ENCODE measurements at places on chromosomes 3 and 15.

DNA sequence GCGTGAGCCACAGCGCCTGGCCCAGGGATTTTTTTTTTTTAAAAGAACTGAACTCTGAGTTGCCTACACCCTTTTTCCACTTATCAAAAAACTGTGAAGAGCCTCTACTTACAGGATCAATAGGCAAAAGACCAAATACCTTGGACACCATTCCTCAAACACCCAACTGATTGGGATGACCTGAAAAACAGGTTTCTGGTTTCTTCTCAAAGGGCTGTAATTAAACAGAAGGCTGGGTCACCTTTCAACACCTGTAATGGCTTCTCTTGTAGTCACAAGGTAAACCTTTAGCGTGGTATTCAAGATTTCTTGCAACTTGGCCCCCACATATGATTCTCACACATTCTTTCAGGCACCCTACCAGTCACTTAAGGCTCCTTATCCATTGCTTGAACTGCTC, 38.4 kb upstream of the PLXND1 start:
- DNase-seq: no peak

DNA sequence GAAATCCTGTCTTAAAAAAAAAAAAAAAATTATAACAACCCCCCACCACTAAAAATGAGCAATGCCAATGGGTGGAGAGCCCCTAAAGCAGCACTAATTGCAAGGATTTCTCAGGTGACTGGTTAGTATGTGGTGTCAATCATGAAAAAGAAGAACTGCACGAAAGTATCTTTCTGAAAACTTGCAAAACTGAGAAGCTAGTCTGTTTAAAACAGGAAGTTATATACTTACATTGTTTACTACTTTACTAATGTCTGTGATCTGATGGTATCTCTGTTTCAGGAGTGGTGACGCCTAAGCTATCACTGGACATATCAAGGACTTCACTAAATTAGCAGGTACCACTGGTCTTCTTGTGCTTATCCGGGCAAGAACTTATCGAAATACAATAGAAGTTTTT, at the start of gene CCR3:
Gene CCR3, plus strand, starts transcription at position 341 of the 400 bp plus-strand sequence. CDS start 22,699 bp downstream, outside the sequence.
- DNase-seq: no peak

DNA sequence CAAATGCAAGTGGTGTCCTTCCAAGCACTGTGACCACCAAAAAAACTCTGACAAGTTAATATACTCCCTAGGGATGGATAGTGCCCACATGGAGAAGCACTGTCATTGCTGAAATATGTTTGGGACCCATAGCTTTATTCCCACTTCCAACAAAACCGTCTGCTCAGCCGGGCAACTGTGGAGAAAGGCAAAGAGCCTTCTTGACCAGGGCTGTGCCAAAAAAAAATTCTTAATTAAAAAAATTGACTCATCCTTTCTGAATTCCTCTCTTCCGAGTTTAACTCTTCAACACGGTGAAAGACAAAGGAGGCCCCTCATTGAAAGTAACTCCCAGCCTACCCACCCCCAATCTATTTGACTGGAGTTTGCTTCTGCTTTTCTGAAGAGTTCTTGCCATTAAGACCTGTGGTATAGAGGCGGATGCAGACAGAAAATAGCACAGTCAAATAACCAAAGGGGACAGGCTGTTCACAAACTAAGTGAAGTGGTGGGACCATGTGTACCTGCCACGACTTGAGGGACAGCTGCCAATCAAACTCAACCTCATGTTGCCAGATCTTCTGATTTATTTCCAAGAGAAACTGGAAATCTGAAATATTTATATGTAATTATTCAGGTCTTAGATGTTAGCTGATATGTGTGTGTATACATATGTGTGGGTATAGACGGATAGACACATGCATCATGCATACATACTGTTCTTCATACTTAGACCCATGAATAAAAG, 135.4 kb upstream of the PFN2 start:
- no peak for DNase-seq

DNA sequence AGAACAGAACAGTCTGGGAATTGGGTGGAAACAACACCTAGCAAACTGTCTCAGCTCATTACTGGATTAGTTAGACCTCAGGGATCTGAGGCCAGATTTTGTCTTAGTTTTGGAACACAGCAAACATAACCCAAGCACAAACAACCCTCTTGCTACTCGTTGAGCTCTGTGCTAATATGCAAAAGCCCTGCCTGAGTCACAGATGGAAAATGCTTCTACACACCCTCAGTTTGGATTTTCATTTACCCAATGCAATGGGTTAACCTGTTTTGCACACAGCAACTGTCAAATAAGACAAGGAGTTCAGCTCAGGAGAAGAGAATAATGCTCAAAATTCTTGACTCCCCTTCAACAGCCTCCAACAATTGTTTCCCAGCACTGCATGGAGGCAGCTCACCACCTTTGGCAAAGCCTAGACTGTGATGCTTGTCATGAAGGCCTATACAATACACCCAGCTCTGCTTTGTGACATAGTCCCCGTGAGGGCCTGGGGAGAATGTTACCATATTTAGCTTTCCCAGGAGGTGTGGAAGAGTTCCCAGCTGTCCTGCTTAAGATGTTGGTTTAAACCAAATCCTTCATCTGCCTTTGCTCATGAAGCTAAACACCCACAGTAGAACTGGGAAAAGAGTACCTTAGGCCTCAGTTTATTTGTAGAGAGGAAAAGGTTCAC, 68.9 kb upstream of the MNS1 start:
- no peak for DNase-seq

DNA sequence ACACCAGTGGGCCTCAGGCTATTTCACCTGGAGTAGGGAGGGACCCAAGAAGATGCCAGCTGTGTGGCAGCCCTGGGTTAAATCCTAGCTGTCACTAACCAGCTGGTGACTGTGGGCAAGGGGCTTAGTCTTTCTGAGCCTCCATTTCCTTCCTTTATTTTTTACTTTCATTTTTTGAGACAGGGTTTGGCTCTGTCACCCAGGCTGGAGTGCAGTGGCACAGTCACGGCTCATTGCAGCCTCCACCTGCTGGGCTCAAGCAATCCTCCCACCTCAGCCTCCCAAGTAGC, 108.0 kb upstream of the SMAD3 start:
- no peak for DNase-seq

- DNase-seq: no peak
Observed at GRCh38 chr15:29029651-29030195, 143.9 kb downstream of the APBA2 start.

All from NCI-H1694 (cell line).